Effector memory CD8-positive, alpha-beta T cell (primary cell): ENCODE measurements at places on chromosomes 3 and 15.

DNA sequence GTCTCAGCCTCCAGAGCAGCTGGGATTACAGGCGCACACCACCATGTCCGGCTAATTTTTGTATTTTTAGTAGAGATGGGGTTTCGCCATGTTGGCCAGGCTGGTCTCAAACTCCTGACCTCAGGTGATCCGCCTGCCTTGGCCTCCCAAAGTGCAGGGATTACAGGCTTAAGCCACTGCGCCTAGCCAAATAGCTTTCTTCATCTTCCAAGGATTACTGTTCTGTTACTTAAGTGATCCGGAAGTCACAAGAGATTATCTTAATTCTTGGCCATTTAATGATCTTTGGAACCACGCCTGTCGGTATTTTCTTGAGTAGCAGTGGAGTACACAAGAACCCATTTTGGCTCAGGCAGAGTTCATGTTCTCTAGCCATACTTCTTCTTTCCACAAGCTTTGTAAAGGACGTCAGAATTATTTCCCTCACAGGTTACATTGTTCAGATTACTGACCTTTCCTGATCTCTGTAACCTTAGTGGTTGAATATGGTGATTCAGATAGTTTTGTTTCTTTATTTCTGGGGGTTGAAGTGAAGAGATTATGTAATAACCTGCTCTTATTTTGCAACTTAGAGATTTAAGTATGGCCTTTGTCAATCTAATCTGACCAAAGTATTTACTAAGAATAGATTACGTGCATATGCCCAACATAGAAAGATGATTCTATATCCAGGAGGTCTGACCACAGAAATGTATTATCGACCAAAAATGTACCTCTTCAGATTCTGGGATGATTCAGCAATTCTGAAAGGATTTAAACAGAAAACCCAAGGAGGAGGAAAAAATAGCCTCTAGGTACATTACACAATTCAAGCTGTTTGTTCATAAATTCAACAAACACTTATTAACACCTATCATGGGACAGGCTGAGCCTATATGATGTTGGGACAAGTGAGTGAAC, 132.2 kb downstream of the GREM1 start:
- H3K27ac ChIP-seq = no peak overlapping the region
- no peak for DNase-seq
- no peak overlapping the region for H3K4me3 ChIP-seq

DNA sequence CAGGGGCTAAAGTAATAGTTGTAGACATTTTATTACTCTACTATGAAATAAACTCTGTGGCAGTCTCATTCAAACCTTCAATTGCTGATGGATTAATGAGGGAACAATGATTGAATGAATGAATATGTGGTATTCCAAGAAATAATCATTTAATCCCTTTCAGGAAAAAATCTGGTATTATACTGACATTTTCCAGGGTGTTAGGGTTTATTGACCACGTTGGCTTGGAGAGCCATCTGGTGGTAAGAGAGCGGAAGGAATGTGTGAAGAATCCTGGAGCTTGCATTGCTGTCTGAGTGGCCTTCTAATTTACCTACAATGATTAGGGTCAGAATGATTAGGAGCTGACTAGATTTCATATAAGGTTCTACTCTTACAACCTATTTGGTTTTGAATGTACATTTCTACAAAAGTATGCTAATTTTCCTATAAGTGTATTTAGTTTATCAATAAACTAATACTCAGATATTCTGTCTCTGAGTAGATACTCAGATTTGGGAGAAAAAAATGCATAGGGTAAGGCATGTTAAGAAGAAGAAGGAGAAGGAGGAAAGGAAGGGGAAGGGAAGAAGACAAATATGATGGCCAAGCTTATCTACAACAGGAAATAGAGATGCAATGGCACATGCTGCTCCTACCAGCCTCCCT, 249.9 kb downstream of the ROBO1 start:
- H3K27me3 ChIP-seq = no peaks in the 10 kb centered on the region
- H3K4me3 ChIP-seq = no peak overlapping the region
- no peak overlapping the region for H3K27ac ChIP-seq
- H3K4me1 ChIP-seq = no peaks in the 10 kb centered on the region
- no peaks in the 10 kb centered on the region for H3K36me3 ChIP-seq
- DNase-seq = no peak

DNA sequence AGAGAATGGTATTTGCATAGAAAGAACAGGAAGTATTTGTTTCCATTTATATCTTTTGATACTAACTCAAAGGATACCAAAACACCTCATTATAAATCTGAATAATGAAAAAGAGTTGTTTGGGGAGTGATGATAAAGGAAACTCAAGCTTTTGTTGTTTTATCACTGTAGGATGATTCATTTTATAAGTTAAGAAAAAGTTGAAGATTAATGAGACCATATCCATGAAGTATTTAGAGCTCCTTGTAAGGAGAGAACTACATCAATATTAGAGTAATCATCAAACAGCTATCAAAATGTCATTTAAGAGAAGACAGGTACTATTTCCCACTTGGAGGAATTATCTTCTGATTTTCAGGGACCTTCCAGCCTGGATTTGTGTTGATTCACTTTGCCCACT, 92.5 kb downstream of the EPHB1 start:
- no peak for DNase-seq
- no peaks in the 10 kb centered on the region for H3K36me3 ChIP-seq
- no peaks in the 10 kb centered on the region for H3K27me3 ChIP-seq
- H3K4me3 ChIP-seq = no peak overlapping the region
- peaks cover 3% of the 10 kb centered on the region for H3K4me1 ChIP-seq
- no peak overlapping the region for H3K27ac ChIP-seq

- H3K4me3 ChIP-seq = no peak overlapping the region
- H3K36me3 ChIP-seq = peaks cover 13% of the 10 kb centered on the region
- peaks cover 7% of the 10 kb centered on the region for H3K4me1 ChIP-seq
- H3K27me3 ChIP-seq = peaks cover 2% of the 10 kb centered on the region
- peak overlapping the region; percentile 38 for H3K27ac ChIP-seq
Measured at GRCh38 chr3:45683417-45684326, 5.5 kb upstream of the SACM1L start.

DNA sequence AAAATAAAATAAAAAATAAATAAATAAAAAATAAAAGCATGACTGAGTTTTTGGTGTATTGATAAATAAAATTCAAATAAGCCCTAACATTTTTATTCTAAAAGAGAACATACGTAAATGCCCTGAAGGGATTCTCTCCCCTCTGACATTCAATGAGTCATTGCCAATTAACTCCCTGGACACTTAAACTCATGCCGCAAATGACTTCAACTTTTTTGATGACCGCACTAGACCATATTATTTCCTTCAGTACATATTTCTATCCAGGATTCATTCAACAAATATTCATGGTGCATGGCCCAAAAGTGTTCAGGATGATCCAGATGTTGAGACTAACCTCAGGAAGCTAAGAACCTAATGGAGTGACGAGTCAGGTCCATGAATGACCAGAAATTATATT, 195.9 kb upstream of the LRRN1 start:
- H3K27me3 ChIP-seq = no peaks in the 10 kb centered on the region
- DNase-seq = no peak
- no peaks in the 10 kb centered on the region for H3K4me1 ChIP-seq
- no peak overlapping the region for H3K27ac ChIP-seq

DNA sequence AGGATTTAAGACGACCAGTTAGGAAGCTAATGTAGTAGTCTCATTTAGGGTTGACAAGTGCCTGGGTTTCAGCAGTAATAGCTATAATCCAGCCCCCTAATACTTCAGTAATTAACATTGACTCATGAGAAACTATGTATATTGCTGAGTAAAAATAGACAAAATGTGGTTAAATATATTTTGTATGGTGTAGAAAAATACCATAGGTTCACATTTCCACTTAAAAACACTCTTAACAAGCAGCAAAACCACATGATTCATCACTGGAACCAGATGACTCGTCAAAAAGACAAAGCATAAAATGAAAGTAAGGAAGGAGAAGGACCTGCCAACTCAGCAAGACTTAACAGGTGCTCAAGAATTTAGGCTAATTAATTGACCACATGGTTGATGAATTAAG, 288.9 kb downstream of the EFHB start:
- H3K27me3 ChIP-seq = no peaks in the 10 kb centered on the region
- H3K36me3 ChIP-seq = no peaks in the 10 kb centered on the region
- H3K4me1 ChIP-seq = no peaks in the 10 kb centered on the region
- H3K27ac ChIP-seq = no peak overlapping the region

DNA sequence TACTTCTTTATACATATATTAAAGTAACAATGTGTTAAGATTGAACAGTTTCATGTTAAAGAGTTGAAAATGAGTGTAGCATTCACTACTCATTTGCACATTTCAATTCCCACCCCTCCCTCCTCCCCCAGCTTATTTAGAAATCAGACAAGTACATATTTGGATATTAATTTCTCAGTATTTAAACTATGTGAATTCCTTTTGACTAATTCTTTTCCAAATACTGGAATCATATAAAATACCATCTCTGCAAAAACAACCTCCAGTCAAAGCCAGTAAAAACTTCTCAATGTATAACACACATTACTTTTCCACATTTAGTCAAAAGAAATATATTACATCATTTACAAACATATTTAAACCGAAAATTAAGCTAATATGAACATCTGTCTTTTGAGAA, 25.5 kb upstream of the SHC4 start:
- no peak overlapping the region for H3K27ac ChIP-seq
- peaks cover 18% of the 10 kb centered on the region for H3K36me3 ChIP-seq
- no peak for DNase-seq
- H3K4me1 ChIP-seq = no peaks in the 10 kb centered on the region

DNA sequence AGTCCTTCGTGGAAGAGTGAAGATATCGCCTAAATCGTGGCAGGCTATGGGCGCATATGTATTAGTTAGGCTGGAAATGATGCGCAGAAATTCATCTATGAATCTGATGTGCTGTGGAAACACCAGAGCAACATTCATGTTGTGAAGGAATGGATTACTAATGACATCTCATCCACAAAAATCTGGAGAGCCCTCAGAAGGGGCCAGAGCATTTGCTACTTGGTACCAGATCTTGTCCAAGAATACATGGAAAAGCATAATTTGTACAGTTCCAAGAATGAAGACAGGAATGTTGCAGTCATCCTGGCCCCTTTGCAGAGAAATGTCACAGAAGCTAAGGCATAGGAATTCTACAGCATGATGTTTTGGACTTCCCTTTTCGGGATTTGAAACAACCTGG, 38.4 kb upstream of the FOXB1 start:
- H3K27ac ChIP-seq = no peak overlapping the region
- no peaks in the 10 kb centered on the region for H3K4me1 ChIP-seq
- no peak for DNase-seq
- no peaks in the 10 kb centered on the region for H3K36me3 ChIP-seq
- no peak overlapping the region for H3K4me3 ChIP-seq

DNA sequence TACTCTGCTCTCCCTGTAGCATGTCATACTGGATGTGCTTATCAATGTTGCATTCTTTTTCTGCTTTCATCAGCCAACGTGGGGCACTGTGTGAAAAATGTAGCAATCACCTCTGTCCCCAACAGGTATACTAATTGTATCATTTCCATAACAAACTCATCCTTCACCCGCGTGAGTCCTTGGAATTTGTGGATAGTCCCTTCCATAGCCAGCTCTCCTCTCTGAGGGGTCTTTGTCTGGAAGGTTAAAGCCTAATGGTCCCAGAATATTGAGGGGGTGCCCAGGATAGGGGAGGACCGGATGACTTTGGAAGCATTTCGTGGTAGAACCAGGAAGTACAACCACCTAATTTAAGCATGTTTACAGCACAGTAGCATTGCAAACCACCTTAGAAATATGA, 124.6 kb downstream of the FOXB1 start:
- peaks cover 4% of the 10 kb centered on the region for H3K27me3 ChIP-seq
- DNase-seq = no peak
- H3K4me3 ChIP-seq = peak overlapping the region; percentile 84
- peaks cover 9% of the 10 kb centered on the region for H3K4me1 ChIP-seq
- peaks cover 9% of the 10 kb centered on the region for H3K36me3 ChIP-seq

- H3K4me1 ChIP-seq = peaks cover 3% of the 10 kb centered on the region
- H3K27me3 ChIP-seq = peaks cover 19% of the 10 kb centered on the region
- H3K4me3 ChIP-seq = no peak overlapping the region
- no peak for DNase-seq
- no peak overlapping the region for H3K27ac ChIP-seq
Measured at GRCh38 chr3:60185161-60185560, 1066.1 kb downstream of the FHIT start.

GRCh38 chr3:141469720-141470119, 17.1 kb upstream of the RASA2 start:
- no peak overlapping the region for H3K27ac ChIP-seq
- no peak overlapping the region for H3K4me3 ChIP-seq
- no peak for DNase-seq
- H3K4me1 ChIP-seq = no peaks in the 10 kb centered on the region
- peaks cover 3% of the 10 kb centered on the region for H3K36me3 ChIP-seq
- H3K27me3 ChIP-seq = no peaks in the 10 kb centered on the region

DNA sequence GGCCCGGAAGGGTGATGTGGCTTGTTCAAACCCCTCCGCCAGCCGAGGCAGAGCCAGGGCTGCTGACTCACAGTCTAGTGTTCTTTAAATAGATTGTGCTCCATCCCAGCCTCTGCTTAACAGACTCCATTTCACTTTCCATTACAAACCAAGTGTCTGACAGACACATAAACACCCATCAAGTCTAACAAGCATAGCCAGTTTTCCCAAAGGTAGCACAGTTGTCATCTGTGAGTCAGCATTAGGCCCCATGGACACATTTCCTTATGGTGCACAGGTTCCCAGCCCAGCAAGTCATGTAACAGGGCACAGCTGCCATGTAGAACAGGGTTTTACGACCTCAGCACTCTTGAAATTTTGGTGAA, 109.9 kb upstream of the RAP2B start:
- H3K27ac ChIP-seq = no peak overlapping the region
- H3K4me1 ChIP-seq = no peaks in the 10 kb centered on the region
- DNase-seq = no peak
- peaks cover 4% of the 10 kb centered on the region for H3K36me3 ChIP-seq

- no peak overlapping the region for H3K27ac ChIP-seq
- no peak for DNase-seq
- peaks cover 28% of the 10 kb centered on the region for H3K36me3 ChIP-seq
- no peaks in the 10 kb centered on the region for H3K27me3 ChIP-seq
Measured at GRCh38 chr15:41256577-41257038, 25.5 kb downstream of the CHP1 start.

DNA sequence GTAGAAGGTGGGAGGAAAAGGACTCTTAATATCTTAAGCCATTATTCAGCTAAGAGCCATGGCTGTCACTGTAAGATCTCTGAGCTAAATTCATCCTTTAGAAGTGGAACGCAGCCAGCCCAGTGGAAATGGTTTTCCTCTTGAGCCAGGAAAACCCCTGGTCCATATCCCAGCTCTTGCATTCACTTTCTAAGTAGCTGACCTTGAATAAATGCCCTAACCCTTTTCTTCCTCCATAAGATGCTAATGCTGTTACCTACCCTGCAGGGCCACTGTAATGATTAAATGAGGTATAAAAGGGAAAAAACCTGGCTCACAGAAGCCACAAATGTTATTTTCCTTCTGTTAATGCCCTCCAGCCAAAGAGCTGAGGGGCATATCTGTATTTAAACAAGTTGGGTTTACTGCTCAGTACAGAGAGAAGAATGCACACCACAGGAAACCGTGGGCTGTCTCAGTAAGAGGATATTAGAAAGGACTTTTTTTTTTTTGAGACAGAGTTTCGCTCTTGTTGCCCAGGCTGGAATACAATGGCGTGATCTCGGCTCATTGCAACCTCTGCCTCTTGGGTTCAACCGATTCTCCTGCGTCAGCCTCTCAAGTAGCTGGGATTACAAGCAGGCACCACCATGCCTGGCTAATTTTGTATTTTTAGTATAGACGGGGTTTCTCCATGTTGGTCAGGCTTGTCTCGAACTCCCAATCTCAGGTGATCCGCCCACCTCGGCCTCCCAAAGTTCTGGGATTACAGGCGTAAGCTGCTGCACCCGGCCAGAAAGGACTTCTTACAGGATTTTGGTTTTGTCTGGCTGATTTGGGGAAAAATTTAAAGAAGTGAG, 6.8 kb downstream of the UBL7 start:
- no peaks in the 10 kb centered on the region for H3K4me1 ChIP-seq
- no peak overlapping the region for H3K4me3 ChIP-seq
- peaks cover 46% of the 10 kb centered on the region for H3K36me3 ChIP-seq
- H3K27me3 ChIP-seq = no peaks in the 10 kb centered on the region
- no peak for DNase-seq
- H3K27ac ChIP-seq = no peak overlapping the region
